ENCODE measurements at places on chromosomes 5 and 9.

DNA sequence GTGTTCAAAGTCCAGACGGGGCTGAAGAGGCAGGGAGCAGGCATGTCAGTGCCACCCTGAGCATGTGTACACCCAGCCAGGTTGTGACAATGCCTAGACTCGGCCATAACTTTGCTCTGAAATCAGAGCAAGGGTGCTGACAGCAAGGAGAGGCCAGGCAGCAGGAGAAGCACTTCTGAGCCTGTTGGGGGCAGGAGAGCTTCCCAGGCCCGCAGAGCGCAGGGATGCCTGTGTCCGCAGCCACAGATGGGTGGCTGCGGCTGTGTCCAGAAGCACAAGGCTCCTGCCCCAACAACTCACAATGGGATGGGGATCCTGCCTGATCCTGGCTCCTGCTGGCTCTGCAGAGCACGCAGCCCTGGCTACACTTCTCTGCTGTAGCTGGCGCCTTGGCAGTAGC lies 373.9 kb downstream of the CHSY3 start:
- DNase-seq = no peak

DNA sequence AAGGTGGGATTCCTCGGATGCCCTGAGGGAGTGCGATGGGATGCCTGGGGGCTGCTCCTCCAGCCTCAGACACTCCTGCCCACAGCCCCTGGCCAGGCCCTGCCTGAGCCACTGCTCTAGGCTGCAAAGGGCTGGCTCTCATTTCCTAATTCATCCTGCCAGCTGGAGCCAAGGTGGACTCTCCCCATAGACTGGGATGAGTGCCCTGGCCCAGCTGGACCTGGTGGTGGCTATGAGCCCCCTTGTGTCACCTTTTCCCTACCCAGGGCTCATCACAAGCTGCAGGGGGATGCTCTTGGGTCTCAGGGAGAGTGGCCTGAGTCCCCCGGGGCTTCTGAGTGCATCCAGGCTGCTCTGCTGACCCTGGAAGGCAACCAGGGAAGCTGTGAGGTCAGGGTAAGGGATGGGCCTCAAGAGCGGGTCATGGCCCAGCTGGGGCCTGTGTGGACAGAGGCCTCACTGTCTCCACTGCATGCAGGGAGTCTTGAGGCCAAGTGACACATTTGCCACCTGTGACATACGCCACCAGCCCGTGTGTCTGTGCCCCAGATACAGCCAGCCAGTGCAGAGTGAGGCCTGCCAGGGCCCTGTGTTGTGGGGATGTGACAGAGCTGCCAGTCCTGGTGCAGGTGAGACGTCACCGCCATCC lies 102.7 kb upstream of the IER5L start:
- no peak for DNase-seq

DNA sequence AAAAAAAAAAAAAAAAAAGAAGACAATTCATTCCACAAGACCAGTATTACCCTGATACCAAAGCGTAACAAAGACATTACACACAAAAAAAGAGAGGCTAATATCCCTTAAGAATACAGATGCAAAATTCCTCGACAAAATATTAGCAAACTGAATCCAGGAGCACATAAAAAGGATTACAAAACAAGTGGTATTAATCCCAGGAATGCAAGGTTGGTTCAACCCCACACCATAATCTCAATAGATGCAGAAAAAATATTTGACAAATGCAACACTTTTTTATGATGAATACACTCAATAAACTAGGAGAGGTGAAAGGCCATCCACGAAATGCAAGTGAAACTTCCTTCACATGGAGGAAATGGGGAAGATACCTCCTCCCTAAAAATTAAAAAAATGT lies 80.1 kb upstream of the TLR4 start:
- no peak for DNase-seq

GRCh38 chr5:137565450-137565849 lies 66.3 kb upstream of the SPOCK1 start:
- no peak for DNase-seq

DNA sequence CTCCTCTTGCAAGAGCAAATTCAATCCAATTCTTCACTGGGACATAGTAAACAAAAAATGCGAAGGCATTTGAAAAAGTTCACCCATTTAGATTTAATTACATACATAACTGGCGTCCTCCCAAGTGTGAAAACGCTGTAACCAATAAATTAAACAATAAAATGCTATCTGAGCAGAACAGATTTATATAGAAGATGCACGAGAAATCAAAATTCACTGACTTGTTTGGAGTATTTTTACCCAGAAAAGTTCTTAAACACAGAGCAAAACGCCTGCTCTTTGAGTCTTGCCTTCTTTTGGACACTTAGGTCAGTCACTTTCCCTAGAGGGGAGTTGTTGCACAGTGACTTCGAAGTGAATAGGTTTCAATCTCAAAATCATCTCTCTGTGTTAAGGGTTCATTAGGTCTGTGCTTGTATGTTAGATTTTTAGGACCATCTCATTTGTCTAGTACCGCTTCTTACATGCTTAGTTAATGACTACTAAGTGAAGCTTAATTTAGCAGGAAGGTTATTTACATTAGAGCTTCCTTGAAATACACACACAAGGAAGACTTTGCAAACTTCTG lies 1.9 kb downstream of the ALDH1A1 start:
- no peak for DNase-seq

DNA sequence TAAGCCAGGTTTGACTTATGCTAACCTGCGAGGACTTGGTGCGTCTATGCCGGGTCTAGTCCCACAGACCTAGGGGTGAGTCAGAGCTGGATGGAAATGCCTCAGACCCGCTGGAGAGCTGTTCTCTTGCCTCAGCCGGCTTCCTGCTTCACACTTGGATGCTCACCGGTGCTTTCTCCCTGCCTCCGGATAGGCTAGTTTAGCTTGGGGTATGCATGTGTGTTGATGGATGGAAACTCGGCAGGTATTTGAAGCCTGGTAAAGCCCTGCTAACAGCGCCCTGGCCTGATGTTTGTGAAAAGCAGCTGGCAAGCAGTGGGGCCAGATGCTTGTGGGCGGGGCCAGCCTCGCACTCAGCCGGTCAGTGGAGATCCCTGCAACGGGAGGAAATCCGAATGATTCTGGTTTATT lies 29.3 kb downstream of the PRRC2B start:
- peak; percentile 23 for DNase-seq

DNA sequence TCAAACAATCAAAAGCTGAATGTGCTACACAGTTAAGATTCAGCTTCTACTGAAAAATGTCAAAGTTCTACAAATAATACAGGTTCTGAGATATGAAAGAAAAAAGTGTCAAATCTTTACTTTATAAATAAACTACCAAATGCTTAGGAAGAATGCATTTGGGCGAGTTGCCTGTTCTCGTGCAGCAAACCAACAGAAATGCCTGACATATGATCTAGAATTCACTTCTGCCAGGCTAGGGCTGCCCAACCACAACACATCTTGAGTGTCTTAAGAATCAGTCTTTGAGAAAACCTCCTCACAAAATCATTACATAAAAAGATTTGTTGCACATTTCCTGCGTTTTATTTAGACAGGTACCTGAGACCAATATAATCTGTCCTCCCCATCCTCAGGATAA lies 42.2 kb downstream of the ANKH start:
- DNase-seq = no peak

GRCh38 chr9:90311811-90312210 lies 330.8 kb downstream of the DIRAS2 start:
- DNase-seq = no peak

DNA sequence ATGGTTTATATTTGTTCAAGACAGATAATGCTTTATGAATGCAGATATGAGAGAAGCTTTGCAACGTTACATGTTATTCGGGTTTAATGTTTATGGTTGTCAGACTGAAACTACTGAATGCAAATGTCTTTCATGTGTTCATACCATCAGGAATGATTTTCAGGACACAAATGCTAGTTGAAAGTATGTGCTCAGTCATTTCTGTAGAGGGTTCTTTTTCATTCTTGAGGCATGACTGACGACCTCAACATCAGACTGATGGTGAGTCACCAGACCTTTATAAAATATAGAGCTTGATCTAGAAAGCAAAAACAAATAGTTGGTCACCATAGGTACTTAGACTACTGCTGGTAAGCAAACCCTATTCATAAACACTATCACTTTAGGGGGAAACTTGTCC lies 287.3 kb upstream of the NUDT12 start:
- peak; percentile 68 for DNase-seq

All from SW480 (cell line).